HepG2 (cell line): ENCODE measurements at places on chromosomes 2 and 18. TPM values are rescaled to one million over a fixed set of nuclear protein-coding genes. Genes with fewer than 3 reads are reported as not detected.

GRCh38 chr2:237629739-237630138, 2.4 kb downstream of the LRRFIP1 start:
- DNase-seq = no peak

DNA sequence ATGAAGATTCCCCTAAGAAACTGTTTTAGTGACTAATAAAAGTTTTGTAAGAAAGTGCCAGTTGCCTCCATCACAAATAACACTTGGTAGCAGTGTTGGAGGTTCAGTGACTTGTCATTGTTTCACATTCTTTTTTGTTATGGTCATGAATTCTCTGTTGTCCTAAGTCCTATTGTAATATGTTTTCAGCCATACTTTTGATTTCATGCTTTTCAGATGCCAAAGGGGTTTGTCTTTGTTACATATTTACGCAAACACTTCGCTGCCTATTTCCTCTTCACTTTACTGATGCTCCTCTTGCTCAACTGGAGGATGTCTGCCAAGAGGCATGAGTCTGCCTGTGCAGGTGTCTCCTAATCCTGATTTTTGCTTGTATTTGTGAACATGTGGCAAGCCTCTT, 66.6 kb downstream of the PHLPP1 start:
- peak; percentile 29 for DNase-seq

DNA sequence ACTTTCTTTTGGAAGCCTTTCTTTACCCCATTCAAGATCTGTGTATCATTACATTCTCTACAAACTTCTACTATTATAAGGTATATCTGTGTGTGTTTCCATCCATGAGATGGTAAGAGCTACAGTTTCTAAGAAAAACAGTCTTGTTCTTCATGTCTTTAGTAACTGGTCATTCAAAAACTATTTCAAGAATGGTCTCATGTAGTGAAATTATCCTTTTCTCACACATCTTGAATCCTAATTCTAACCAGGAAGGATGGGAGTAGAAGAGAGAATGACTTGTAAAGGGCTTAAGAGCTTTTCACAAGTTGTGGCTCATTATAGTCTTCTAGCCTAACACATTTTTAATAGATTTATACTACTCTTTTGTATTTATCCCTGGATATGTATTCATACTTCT, 47.3 kb downstream of the ROCK1 start:
- no peak for DNase-seq

DNA sequence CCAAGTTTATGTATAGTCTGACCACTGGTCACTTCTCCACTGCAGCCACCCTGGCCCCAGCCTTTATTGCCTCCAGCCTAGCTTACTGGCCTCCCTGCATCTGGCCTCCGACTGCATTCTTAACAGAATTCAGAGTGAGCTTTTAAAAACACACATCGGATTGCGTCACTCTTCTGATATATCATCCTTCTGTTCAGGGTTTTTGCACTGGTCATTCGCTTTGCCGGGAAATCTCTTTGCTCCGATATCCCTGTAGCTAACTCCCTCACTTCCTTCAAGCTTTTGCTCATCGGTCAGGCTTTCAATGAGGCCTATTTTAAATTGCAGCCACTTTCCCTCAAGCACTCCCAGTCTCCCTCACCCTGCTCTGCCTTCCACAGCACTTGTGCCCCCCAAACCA, 101.6 kb upstream of the DLX2 start:
- no peak for DNase-seq

- DNase-seq = no peak
Measured at GRCh38 chr2:41994661-41995060, 53.2 kb upstream of the PKDCC start.

DNA sequence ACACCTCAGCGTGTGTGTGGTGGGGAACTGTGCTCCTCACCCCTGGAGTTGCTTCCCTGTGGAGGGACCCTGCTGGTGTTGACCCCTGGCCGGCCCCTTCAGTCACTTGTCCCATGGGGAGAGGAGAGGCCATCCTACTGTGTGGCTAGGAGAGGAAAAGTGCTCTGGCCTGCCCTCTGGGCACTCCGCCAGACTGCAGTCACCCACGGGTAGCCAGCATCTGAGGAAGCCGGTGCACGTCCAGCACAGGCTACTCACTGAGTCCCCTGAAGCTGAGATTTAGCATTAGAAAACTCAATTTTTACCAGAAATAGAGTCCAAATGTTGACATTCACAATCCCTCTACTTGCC, 211.5 kb upstream of the RAB6C start:
- DNase-seq = no peak

SLC9A4 gene
- not detected in 2 replicates for polyA plus RNA-seq

PLCD4 gene
- polyA plus RNA-seq = 0.05 and 0.26 TPM in 2 replicates
